Nucleus accumbens (tissue), 56 donors: ENCODE measurements at places on chromosomes 3 and 15.

- DNase-seq: no peak
Observed at GRCh38 chr3:106004137-106004681, 135.4 kb upstream of the CBLB start.

DNA sequence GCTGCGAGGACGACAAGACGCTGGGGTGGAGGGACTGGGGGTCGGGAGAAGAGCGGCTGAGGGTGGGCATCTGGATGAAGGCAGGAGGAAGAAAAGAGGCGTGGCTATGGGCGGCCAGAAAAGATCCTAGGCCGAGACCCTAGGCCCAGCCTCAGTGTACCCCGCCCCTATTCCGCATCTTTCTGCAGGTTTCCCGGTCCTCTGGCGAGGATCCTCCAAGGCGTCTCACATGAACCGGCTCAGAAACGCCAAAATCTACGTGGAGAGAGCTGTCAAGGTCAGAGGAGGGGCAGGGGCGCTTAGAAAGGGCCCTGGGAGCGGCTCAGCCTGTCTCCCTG is 340 bp downstream of the TTLL3 start:
- DNase-seq: no peak

DNA sequence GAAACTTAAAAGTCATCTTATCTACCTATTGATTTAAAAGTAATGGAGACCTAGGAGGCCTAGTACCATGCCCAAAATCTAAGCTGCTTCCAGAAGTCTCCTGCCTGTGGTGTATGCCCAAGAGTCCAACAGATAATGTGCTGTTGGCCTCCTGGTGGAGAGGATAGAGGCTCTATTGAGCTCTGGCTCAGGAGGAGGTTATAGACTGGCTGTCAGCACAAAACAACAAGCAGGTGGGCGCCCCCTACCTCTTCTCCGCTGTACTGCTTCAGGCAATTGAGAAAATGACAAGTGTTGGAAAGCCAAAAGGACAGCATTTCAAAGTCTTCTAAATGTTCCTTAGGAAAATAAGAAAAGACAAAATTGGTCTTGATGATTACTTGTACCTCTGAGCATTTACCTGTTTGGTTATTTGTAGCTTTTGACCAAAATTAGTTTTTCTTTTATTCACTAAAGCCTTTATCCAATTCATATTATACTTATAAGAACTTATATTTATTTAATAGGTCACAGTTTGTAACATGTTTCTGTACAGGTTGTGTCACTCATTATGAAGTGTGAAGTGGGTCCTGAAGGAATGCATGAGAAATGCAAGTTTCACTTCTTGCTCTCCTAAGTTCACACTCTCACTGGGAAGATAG is 17.2 kb upstream of the GNB5 start:
- peak; percentile 9 for DNase-seq

GRCh38 chr3:126573492-126574117 is 14.9 kb upstream of the C3orf22 start:
- DNase-seq: no peak

DNA sequence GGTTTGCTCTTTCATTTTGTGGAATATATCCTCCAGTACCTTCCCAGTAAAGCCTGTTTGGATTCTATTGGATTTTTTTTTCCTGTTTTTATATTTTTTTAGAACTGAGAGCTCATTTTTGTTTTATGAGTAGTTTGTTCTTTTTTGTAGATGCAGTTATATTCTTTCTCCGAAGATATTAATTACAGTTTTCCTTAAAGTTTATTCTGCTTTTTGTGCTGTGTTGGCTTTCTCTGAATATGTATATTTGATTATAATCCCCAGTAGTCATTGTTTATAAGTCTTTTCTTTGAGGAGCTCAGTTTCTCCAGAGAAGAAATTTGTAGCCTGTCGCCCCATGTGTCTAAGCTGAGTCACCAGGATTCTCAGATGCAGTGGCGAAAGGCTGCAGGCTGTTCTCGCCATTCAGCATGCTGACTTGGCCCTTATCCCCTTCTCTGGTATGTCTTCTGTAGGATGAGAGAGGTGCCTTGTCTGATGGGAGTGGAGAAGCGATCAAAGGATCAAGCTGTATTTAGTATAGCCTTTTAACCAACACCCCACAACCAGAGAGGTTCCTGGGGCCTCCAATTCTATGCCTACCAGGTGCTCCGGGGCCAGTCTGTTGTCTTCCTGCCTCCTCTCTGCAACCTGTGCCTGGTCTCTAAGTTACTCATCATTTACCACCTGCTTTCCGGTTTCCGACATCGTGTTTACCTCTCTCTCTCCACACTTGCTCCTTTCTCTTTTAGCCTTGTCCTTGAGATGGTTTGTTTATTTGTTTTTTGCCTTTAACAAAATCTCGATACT is 31.7 kb upstream of the MFSD1 start:
- DNase-seq: no peak

DNA sequence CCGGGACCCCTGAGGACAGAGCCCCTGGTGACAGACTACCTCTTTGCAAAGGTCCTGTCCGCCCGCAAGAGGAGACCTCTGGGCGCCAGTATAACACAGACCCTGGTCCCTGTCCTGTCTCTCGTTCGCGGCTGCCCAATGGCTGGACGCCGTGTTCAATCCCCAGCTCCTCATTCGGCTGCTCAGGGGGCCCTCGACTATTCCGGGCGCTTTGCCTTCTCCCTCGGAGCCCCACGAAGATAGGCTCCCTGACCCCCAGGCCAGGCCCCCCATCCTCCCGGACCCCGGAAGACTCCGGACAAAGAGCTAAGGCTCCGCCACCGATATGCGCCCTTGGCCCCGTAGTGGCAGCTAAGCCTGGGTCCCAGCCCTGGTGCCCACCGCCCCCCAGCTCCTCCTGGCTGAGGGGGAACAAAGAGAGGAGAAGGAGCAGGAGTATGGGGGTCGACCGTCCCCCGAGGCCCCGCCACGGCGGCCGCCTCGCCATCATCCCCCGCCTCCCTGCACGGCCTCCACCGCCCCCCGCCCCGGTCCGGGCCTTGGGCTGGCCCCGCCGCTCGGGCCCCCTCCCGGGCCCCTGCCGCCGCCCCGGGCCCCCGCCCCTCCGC is 437 bp downstream of the CELSR3 start:
- DNase-seq: no peak

GRCh38 chr15:35007397-35007796 is 19.3 kb upstream of the ZNF770 start:
- no peak for DNase-seq

DNA sequence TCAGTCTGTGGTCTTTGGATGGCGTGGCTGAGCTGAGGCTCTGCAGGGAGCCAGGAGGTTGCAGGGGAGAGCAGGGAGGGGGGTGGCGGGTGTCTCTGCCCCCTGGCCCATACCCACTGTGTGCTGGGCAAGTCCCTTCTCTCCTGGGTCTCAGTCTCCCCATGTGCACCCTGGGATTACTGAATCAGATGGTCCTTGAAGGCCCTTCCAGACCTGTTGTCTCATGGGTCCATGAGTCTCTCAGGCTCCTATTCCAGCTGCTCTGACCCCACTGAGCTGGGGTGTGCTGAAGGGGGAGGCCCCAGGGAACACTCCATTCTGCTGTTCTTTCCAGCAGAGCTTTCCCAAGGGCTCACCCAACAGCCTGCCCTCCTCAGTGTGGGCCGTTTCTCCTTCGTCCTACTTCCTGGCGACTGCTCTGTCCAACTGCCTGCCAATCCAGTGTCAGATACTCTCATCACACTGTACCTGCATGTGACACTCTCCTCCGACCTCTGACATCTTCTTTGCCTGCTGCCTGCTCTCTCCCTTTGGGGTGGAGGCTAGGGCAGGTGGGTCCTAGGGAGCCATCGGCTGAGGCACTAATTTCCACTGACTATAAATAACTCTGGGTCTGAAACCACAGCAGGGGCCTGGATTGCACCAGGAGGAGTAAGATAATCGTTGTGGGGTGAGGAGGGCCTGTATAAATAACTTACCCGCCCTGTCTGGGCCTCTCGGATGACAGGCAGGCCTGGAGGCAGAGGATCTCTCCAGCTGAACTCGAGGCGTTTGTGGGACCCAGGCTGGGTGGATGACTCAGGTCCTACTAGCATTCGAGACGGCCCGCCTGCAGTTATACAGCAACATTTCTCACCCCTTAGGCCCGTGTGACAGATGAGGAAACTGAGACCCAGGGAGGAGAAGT is 67.1 kb downstream of the ATP2B2 start:
- DNase-seq: no peak

DNA sequence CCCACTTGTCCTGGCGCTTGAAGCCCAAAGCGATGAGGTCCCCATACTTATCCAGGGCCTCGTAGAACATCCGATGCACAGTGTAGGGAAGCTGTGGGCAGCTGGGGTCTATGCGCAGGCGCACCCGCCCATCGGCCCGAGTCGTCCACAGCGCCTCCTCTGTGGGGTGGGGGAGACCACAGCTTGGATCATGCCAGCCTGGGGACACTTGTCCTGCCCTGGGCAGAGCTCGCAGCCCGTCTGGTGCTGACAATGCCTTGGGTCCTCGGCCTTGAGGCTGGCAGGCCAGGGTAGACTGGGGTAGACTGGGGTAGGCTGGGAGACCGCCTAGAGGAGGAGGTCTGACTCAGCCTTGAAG is 39.8 kb downstream of the ACSBG1 start:
- no peak for DNase-seq

DNA sequence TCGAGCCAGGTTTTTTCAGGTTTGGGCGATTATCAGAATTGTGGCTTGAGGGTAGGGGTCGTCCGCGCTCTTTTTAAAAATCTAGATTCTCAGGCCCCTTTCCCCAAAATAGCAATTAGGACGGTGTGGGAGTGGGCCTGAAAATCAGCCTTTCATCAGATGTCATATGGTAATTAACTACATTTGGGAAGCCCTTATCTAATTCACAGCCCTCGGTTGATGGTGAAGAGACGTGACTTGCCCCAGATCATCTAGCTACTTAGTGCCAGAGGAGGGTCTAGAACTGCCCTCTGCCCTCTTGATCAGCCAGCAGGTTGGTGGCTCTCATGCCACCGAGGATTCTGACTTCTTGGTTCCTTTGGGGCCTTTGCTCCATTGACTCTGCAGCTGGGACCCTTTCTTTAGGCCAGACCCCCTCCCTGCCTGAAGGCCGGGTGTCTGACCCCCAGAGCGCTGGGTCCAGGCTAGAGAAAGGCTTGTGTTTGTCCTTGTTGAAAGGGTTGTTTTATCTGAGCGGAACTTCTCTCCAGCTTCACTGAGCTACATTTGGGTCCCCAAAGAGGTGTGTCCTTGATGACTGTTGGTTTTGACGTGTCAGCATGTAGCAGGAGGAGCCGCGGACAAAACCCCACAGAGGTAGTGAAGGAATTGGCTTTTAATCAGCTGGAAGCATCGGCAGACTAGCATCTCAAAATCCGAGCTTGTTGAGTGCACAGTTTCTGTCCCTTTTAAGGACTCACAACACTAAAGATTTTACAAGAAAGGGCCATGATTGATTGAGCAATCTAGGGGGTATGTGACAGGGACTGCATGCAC is 857 bp downstream of the AEN start:
- no peak for DNase-seq

DNA sequence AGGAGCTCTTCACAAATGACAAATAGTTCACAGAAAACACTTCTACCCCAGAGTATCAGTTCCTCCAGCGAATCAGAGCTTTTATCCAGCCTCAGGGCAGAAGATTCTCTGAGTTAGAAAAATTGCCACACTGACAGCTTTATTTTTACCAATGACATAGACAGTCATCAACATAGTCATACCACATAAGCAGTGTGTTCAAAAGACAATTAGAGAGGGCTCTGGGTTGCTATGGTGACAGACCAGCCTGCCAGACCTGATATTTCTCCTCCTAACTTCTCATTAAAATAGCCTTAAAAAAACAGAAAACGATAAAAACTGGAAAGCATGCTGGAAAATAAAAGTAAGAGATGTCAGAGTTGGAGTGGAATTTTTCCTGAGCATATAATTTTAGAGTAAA is 45.9 kb upstream of the COL6A5 start:
- no peak for DNase-seq

GRCh38 chr3:82178291-82178690 is 416.8 kb upstream of the GBE1 start:
- no peak for DNase-seq

- no peak for DNase-seq
Observed at GRCh38 chr3:53187430-53187829, 26.4 kb downstream of the PRKCD start.

- DNase-seq: no peak
Observed at GRCh38 chr3:189512039-189512438, 119.2 kb upstream of the TP63 start.

GRCh38 chr15:64232400-64232799 is 69.6 kb upstream of the PPIB start:
- no peak for DNase-seq

DNA sequence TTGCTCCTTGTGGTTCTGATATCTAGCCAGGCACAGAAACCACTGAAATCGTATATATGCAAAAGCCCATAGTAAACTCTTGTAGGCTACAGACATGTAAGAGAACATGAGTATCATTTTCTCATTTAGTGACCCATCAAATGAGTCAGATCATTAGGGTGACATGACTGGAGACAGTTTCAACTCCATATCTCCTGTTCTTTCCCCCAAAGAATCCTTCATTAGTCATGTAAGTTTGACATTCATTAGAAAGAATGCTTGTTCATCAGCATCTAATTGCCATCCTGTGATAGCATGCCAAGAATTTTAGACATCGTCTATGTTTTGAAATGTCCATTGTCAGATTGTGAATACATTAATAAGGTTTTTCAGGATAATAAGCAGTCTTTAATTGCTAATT is 264.9 kb upstream of the TPM1 start:
- DNase-seq: no peak

DNA sequence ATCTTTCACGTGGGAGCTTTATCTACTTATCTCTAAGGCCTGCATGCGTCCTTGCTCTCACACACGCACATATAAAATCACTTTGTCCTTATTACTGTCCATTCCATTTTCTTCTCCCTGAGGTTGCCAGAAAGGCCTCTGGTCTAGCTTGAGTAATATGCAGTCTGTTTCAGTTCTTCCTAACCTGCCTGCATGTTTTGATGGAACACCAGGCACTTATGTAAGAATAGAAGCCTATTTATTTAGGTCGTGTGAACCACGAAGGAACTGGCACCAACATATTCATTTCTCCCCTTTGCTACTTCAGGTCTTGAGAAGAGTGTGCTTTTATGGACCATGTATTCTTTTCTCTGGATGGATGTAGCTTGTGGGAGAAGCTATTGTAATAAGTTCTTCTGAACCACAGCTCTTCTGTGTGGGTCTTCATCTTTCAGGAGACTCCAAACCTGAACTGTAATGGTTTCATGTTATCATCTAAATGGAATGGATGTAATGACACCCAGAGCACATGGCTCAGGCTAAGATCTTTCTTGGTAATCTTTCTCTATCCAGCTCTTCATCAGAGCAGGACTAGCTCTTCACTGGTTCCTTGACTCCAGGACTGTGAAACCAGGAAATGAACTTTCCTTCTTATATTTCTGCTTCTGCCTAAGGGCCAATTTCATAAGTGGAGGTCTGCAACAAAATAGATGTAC is 53.8 kb downstream of the UBE2E2 start:
- no peak for DNase-seq

- DNase-seq: no peak
Observed at GRCh38 chr3:170709046-170709445, 123.2 kb upstream of the SLC7A14 start.

GRCh38 chr3:179321668-179322285 is 1.1 kb upstream of the ZNF639 start:
- no peak for DNase-seq

- no peak for DNase-seq
Observed at GRCh38 chr15:74768771-74769342, 13.0 kb upstream of the CSK start.

- DNase-seq: no peak
Observed at GRCh38 chr3:106629215-106629832, 747.9 kb upstream of the CCDC54 start.
